ENCODE measurements at places on chromosomes 4 and X.

DNA sequence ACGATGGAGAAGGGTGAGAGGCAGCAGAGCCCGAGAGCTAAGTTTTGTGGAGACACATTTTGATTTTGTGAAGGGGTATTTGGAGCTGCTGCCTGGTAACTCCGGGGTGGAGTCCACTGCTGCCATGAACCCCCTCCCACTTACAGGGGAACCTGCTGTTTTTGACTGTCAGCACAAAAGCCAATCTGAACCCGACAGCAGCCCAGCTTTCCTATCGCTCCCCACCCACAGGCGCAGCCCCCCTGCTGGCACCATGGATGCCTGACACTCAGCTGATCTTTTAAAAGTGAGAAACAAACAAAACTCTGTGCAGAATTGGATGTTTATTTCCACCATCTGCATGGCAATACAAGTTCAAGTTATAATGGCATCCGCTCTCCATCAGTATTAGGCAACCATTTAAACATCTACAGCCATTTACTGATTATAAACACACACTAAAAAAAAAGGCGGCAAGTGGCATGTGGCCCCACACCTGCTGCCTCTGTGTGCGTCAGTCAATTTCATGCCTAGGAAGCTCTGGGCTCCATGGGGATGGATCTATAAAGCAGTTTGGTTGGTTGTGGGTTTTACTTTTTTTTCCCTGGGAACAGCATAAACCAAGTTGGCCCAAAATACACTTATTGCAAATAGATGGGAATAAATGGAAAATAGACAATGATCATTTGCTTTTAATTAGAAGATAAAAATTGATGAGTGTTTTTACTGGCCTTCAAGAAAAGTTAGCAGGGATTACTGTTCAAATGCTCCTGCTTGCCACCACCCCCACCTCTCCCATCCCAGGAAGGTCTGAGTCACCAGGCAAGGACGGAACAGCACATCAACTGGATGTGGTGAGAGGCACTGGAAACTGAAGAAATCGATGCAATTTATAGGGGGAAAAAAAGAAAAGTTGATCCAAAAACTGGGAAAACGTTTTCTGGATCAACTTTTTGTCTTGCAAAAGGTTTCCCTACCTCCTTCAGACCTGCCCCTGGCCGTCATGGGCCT is 46.0 kb downstream of the SEPSECS start:
- DNase-seq, result no peak

GRCh38 chr4:176321589-176321988 is 1.8 kb downstream of the SPCS3 start:
- DNase-seq, result no peak

GRCh38 chrX:129144172-129145038 is 378.9 kb downstream of the SMARCA1 start:
- DNase-seq, result no peak

- no peak for DNase-seq
Measured at GRCh38 chrX:132226169-132226568, 6.9 kb upstream of the RAP2C start.

DNA sequence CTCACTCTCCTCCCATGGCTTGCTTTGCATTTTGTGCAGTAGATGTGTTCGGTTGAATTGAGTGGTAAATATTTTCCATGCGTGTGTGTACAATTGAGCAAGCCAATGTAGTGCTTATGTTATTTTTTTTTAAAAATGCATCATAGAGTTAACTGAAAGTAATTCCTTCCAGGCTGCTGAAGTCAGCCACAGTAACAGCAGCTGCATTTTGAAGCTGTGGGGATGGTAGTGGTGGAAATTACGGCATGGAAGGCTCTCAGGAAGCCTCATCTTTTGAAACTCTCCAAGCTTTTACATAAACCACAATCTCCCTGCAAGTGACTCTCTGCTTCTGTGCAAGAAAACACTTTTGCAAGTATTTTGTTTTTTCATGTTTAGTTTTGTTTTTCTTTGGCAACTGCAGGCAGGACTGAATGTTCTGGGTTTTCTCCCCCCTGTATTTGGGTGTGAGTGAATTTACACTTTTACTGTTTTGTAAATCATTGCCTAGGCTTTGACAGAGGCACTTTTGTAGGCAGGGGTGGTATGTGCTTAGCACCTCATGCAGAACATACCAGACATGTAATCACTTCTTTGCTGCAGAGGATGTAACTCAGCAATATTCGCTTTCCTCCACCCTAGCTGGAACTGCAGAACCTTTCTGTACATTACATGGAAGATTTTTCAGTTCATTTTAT is 56.2 kb downstream of the LRRC66 start:
- DNase-seq, result no peak

GRCh38 chr4:183401473-183401872 is 43.0 kb upstream of the CDKN2AIP start:
- no peak for DNase-seq

DNA sequence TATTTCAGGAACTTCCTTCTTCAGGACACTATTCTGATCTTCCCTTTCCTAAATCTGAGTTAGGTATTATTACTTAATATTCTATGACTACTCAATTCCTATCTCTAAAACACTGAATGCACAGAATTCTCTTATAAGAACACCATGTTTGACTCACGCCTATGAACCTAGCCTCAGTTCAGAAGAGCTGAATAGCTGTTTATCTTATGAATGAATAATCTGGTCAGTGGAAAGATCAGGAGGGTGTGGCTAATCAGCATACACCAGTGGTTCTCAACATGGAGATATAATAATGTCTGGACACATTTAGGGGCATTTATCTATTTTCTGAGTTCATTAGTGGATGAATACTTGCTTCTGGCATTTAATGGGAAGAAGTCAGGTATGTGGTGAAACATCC is 24.2 kb downstream of the EPHA5 start:
- DNase-seq, result no peak

DNA sequence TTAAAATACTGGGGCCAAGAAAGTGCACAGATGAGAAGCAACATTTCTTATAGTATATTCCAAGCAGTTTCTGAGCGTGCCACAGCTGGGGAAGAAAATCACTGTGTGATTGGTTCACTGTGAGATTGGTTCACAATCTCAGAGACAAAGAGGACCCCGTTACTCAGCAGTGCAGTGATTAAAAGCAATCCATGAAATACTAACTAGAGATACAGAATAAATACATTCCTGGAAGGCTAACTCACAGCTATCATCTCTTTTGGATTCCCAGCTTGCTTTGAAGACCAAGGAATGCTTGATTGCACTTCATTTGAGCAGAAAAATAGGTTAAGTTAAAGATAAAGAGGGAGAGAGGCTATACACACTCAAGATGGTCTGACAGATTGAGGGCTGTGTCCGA is 132.1 kb upstream of the RAPGEF2 start:
- DNase-seq, result no peak

DNA sequence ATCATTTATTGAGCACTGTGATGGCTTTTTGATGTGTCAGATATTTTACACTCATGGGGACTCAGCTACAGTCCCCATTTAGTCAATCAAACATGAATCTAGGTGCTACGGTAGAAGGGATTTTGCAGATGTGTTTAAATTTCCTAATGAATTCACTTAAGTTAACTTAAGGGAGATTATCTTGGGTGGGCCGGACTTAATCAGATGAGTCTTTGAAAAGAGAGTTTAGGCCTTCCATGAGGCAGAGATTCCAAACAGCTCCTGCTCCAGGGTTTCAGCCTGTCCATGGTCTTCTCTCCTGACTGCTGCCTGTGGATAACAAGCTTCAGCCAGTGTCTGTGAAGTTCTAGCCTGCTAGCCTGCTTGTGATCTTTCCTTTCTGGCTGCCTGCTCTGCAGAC is 202.4 kb downstream of the IDS start:
- no peak for DNase-seq

GRCh38 chr4:2798399-2799223 is 5.7 kb downstream of the SH3BP2 start:
- DNase-seq, result peak; percentile 33

- DNase-seq, result no peak
Measured at GRCh38 chrX:27767387-27767786, 40.4 kb upstream of the MAGEB10 start.

DNA sequence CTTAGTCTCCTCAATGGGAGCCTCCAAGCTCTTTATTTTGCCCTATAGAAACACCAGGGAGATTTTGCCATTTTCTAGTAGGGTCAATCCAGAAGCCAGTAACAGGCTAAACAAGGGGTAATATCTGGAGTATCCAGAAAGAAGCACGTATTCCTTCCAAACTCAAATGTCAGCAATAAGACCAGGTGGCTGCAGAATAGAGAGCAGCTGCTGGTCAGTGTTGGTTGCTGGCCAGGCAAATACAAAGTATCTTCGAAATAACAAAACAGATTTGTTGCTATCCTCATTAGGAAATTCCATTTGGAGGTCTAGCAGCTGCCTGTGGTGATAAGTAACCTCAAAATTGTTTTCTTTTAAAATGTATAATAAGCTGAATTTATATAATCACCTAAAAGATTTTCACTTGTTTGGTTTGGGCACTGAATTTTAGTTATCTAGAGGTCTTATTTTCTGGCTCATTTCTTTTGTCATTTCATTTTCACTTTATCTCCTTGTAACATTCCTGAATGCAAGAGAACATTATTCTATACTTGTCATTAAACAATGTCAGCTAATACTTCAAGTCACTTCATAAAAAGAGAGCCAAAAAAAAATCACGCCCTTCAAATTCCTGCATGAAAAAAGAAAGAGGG is 320.6 kb downstream of the DTHD1 start:
- DNase-seq, result no peak

- peak; percentile 17 for DNase-seq
Measured at GRCh38 chrX:139691493-139691842, 16.5 kb downstream of the MCF2 start.

- no peak for DNase-seq
Measured at GRCh38 chr4:121709766-121710405, 13.1 kb upstream of the ANXA5 start.

DNA sequence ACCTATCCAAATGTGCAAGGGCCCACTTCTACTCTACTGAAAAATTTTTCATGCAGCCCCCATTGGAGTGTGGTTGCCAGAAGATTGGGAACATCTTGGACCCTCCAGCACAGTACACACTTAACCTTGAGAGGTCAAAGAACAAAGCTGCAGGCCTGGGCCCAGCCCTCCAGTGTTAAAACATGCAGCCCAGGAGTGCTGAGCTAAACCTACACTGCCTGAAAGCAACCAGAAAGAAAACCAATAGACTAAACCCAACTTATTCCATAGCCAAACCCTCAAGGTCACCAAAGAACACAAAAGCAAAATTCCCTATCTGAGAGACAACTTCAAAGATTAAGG is 47.9 kb downstream of the TECRL start:
- DNase-seq, result no peak

- DNase-seq, result peak; percentile 28
Measured at GRCh38 chrX:85244450-85245211, 840 bp downstream of the ZNF711 start.

- DNase-seq, result no peak
Measured at GRCh38 chr4:57110640-57111511, 691 bp upstream of the IGFBP7 start.

- DNase-seq, result no peak
Measured at GRCh38 chr4:10606483-10607155, 77.9 kb downstream of the CLNK start.

GRCh38 chr4:14269824-14270223 is 642.3 kb upstream of the BOD1L1 start:
- DNase-seq, result no peak

- no peak for DNase-seq
Measured at GRCh38 chr4:76215077-76215476, 1.5 kb upstream of the SCARB2 start.

- no peak for DNase-seq
Measured at GRCh38 chrX:40632199-40632598, 9.0 kb downstream of the MPC1L start.

GRCh38 chr4:11605597-11605996 is 176.9 kb upstream of the HS3ST1 start:
- no peak for DNase-seq

DNA sequence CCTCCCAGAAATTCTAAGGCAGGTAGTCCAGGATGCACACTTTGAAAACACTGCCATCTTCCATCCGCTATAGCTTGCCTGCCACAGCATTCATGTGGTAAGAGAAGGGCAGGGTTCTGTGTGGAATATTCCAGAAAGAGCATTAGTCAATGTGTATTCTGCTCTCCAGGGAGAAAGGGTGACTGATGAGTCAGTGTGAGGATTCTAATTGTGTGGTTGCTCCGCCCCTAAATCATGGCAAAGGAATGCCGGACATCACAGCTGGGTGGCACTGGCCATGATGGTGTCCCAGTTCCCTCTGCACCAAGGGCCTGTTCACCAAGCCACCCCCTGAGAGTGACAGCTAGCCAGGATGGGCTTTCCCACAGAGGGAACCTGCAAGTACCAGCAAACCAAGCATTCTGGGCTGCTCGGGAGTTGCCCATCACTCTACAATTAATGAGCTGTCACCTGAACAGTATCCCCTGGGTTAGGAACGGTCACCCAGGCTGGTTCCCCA is 9.5 kb downstream of the IDS start:
- no peak for DNase-seq

- DNase-seq, result no peak
Measured at GRCh38 chr4:121794505-121795188, 6.5 kb upstream of the EXOSC9 start.

- no peak for DNase-seq
Measured at GRCh38 chr4:90007494-90008167, 113.0 kb downstream of the MMRN1 start.

GRCh38 chr4:79923281-79923680 is 149.7 kb downstream of the ANTXR2 start:
- no peak for DNase-seq

- no peak for DNase-seq
Measured at GRCh38 chr4:84908876-84909275, 57.6 kb downstream of the WDFY3 start.

- DNase-seq, result no peak
Measured at GRCh38 chr4:99811850-99812249, 4.8 kb upstream of the DAPP1 start.

DNA sequence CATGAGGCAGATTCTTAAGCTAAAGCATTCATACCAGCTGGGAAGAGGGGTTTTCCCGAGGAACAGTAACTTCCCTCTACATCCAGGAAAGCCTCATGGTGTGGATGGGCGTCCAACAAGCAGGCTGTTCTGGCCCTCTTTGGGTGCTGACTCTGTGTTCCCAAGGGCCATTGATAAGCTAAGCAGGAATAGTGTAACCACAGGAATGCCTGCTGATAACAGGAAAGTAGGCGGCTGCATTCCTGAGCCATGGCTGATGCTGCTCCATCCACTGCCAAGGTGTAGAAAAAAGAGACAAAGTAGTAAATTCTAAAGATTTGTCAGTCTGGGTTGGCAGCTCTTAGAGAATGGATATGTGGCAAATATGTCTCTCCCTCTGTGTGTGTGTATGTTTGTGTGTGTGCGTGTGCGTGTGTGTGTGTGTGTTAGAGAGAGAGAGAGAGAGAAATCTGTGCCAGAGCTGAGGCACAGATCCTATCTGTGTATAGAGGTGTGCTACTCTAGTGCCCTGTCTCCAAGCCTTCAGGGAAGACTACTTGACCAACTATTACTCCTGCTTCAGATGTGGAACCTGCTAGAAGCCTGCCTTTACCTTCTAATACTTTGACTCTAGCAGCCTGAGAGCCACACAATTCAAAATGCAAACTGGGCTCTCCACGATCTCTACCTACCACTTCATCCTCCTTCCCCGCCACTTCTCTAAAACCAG is 353.1 kb upstream of the NR3C2 start:
- no peak for DNase-seq

DNA sequence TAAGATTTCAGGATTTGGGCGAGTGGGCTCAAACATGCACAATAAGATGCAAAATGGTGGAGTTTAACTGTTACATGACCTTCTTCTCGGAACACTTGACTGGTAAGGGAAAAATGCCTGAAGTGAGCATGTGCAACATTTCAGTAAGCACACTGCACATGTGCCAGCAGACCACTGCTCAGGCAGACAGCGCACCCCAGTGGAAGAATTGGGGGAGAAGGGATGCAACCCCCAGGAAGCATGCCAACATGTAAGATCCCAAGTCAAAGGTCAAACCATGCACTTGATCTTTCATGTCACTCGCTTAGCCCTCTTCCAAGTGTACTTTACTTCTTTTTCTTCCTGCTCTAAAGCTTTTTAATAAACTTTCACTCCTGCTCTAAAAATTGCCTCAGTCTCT is 256.3 kb downstream of the CENPC start:
- peak; percentile 84 for DNase-seq
